Astrocyte of the cerebellum (primary cell): ENCODE measurements at places on chromosomes 16 and 17.

GRCh38 chr16:180681-181564, 664 bp downstream of the HBQ1 start:
- DNase-seq, result peak; percentile 12

DNA sequence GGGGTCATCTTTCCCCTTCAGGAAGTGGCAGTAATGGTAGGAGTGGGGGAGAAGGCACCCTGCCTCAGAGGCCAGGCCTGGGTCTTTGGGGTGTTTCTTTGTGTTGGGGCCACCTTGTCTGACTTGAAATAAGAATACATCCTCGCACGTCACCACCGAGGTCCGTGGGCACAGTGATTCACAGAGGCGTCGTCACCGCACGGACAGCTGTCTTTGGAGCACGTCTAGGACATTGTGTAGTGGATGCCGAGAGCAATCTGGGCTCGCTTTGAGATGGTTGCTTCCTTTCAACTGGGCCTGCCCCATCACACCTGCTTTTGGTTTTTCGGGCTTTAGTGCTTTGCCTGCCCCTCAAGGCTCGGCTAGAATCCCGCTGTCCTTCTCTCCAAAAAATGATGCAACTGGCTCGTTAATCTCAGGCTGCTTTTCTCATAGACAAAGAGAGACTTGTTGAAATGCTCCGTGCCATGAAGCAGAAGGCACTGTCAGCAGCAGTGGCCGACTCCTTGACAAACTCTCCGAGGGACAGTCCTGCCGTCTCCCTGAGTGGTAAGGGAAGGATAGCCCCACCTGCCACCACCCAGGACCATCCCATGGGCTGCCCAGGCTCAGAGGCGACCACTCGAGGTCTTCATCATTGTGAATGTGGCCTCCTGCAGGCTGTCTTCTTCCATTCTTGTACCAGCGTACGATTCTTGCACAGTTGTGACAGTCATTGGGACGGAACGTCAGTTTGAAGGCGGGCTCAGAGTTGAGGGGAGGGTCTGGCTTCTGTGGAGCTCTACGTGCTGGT, 24.0 kb downstream of the GINS2 start:
- no peak for DNase-seq

DNA sequence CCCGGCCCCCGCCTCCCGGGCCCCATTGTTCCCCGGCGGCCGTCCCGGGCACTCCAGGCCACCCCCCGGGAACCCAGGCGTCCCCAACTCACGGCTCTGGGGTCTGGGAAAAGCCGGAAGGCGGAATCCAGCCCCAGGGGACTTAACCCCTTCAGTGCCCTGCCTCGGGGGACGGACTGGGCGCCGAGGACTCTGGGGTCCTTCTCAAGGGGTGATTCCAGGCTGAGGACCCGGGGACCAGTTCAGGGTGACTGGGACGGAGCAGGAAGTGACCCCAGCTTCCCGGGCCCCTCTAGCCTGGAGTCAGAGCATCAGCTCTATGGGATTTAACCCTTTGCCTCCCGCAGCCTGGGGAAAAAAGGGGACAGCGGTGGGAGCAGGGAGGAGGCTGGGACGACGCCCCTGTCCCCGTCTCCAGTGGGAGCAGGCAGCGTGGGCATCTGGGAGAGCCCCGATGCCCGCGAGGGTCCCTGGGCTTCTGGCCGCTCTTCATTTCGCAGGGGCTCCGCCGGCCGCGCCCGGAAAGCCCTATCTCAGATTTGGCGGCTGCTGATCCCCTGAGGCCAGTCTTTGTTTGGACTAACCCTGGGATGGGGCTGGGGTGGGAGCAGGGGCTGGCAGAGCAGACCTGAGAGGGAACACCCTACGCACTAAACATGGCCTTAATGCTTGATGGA, at the start of gene ZNF629:
ZNF629 (minus strand) TSS at position 270 of the 677 bp plus-strand sequence. CDS start 2,723 bp downstream, outside the sequence.
- no peak for DNase-seq

DNA sequence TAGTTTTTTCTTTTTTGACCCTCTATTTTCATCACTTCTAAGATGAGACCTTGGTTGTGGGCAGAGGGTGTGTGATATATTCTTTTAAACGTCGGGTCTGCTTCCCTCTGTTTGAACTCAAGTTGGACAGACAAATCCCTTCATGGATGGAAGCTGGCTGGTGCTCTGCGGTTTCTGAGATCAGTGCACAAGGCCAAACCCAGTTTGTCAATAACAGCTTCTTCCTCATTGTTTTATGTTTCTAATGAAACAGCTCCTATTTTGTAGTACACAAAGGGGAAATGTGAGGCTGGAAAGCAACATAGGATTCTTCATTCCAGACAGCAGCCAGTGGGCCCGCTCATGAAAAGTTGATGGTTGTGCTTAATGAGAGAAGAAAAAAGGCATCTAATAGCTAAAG, 159.6 kb downstream of the PRKCA start:
- no peak for DNase-seq

GRCh38 chr17:20852990-20853370, 189.8 kb downstream of the USP22 start:
- DNase-seq, result no peak

- DNase-seq, result no peak
Observed at GRCh38 chr17:4393806-4394205, 27.3 kb upstream of the UBE2G1 start.

DNA sequence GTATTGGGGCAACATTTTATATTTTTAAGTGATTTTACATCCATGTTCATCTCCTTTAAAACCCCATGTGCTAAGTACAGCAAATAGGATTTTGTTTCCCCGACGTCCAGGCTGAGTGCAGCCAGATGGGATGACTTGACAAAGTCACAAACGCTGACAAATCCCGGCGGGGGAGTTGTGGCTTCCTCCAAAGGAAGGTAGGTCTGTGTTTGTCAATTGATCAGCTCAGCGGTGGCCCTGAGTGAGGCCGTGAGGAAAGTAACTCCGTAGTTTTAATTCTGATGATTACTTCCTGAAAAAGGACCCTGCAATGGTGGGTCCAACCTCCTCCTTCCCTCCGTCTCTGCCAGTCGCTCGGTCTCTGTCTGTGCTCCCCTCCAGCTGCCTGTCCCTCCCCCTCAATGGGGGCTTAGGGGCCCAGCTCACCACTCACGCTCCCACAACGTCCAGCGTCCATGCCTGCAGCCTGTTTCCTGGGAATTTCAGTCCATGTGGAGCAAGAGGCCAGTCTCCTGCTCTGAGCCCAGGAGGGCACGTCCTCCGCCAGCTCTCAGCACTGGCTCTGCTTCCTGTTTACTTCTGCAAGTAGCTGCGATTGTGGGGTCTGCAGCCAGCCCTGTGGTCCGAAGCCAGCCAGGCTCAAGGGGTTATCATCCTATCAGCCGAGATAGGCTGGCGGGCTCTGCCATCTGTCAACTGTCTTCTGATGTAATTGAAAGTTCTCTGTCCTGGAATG, 209.4 kb upstream of the FOXF1 start:
- DNase-seq, result no peak

GRCh38 chr17:44188576-44189403, 2.0 kb downstream of the TMUB2 start:
- DNase-seq, result no peak
